ENCODE measurements at places on chromosomes 1 and 21. TPM values are rescaled to one million over a fixed set of nuclear protein-coding genes. Genes with fewer than 3 reads are reported as not detected.

Gene GUCA2A
- not detected for total RNA-seq

Gene SYT6
- not detected for total RNA-seq

Gene HES3
- total RNA-seq = not detected

Gene PBXIP1
- total RNA-seq = 19.3 TPM

Gene PAPPA2
- 0.02 TPM for total RNA-seq

Gene CACYBP
- 389 TPM for total RNA-seq

Gene ETV3L
- not detected for total RNA-seq

Gene RGS8
- not detected for total RNA-seq

Gene NCAM2
- not detected for total RNA-seq

Gene HP1BP3
- total RNA-seq = 239 TPM

Gene UTS2
- total RNA-seq = not detected

Gene TDRD5
- total RNA-seq = not detected

Gene CLDN17
- total RNA-seq = not detected

Gene TEDDM1
- total RNA-seq = not detected

Gene LRRC38
- total RNA-seq = not detected

Gene FAAH
- 6.8 TPM for total RNA-seq

Gene DNASE2B
- not detected for total RNA-seq

Gene SPRR3
- not detected for total RNA-seq

Gene ADAMTS1
- 0.95 TPM for total RNA-seq

Gene RGS13
- total RNA-seq = not detected

Gene CD52
- 297 TPM for total RNA-seq

Gene SHE
- total RNA-seq = not detected

Gene ZBTB37
- 8.7 TPM for total RNA-seq

Gene OTUD3
- total RNA-seq = 13.6 TPM

Gene PAQR6
- total RNA-seq = 4.6 TPM

Gene OVAAL
- total RNA-seq = not detected

Measured in activated CD4-positive, alpha-beta T cell treated with anti-CD3 and anti-CD28 coated beads, Interleukin-2, amount 10 ng/mL, durations not matched to agents 24 days and 14 days (primary cell).